ENCODE measurements at places on chromosomes 12 and 14.

- no peak for DNase-seq
Measured at GRCh38 chr14:35277179-35277578, 15.0 kb upstream of the PSMA6 start.

- DNase-seq = no peak
Measured at GRCh38 chr12:47244835-47245234, 165.1 kb upstream of the AMIGO2 start.

DNA sequence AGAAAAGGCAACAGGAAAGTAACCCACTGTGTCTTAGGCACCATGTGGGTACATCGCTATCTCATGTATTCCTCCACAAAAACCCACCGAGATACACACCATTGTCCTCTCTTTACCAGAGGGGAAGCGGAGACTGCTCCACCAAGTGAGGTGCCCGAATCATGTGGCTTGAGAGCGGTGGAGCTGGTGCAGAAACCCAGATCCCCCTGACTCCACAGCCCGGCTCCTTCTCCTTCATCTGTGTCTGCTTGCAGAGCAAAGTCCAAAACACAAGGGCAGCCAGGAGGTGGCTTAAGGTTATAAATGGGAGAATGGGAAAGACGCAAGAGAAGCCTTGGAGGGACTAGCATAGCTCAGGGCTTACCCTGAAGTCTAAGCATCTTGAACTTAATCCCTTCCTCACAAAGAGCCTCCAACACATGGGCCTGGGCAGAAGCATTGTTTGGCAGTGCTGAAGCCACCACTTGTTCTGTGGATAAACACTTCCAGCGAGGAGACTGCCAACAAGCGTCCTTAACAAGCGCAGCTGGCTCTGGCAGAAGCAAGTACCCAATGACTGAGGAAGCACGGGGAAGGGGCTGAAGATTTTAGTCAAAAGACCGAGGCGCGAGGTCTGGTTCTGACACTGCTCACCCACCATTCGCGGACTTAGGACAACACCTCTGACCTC, 83.0 kb downstream of the TTC7B start:
- peak; percentile 37 for DNase-seq

DNA sequence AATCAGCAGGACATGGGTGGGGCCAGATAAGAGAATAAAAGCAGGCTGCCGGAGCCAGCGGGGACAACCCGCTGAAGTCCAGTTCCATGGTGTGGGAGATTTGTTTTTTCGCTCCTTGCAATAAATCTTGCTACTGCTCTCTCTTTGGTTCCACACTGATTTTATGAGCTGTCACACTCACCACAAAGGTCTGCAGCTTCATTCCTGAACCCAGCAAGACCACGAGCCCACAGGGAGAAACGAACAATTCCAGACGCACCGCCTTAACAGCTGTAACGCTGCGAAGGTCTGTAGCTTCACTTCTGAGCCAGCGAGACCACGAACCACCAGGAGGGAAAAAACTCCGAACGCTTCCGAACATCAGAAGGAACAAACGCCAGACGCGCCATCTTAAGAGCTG, 2.8 kb upstream of the CNIH1 start:
- DNase-seq = no peak

DNA sequence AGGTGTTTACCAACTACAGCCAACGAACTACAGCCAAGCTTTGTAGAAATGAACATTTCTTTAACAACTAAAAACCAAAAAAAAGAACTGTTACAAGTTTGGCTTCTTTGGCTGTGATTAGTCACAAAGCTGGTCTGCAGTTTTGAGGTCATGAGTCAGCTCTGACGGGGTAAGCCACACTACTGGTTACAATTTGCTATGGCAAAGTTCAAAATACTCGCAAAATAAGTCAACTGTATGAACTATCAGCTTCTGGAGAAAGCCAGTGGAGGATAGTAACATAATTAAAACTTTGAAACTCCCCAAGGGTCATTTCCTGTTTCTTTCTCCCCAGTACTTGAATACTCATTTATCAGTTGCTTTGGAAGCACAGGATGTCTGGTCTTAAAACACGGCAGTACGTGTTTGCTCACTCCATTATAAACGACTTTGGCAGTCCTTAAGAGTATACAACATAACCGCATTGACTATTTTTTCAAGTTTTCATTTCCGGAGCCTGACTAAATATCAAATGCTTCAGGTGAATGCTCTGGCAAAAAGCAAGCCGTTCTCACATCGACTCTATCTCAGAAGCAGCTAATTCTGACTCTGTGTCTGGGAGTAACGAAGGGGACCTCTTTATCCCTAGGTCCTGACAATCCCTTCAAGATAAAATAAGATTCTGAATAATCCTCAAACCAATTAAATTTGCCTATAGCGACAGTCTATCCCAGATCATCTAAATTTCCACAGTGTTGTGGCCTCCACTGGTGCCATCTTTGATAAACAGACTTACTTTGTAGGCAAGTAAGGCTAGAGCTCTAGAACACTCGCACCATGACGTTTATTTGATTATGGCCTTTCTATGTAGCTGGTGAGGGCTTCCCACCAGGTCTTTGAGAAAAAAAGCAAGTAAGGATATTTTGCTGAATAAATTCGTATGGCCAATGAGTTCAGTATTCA, 10.6 kb downstream of the PHLDA1 start:
- no peak for DNase-seq

GRCh38 chr12:130458341-130458740, 120.7 kb downstream of the PIWIL1 start:
- no peak for DNase-seq

DNA sequence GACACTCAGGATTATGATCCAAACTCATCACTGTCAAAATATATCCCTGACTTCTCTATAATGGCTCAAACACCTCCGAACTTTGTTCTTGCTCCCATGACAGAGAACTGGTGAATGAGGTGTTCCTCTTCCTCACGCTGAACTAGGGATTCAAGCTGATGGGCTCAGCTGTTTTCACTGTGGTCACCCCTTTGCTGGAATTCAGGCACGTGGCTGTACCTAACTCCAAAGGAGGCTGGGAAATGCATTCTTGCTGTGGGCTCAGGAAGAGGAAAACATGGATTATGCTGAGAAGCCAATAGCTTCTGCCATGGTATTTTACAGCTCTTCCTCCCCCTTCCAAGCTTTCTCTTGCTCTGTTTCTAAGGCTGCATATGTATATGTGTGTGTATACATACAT, 43.9 kb downstream of the STXBP6 start:
- DNase-seq = no peak

GRCh38 chr12:89873745-89874144, 165.1 kb upstream of the ATP2B1 start:
- DNase-seq = no peak

GRCh38 chr14:48690349-48690748, 895.8 kb downstream of the RPS29 start:
- no peak for DNase-seq

- DNase-seq = no peak
Measured at GRCh38 chr14:95756751-95757150, 42.8 kb upstream of the TCL1A start.

DNA sequence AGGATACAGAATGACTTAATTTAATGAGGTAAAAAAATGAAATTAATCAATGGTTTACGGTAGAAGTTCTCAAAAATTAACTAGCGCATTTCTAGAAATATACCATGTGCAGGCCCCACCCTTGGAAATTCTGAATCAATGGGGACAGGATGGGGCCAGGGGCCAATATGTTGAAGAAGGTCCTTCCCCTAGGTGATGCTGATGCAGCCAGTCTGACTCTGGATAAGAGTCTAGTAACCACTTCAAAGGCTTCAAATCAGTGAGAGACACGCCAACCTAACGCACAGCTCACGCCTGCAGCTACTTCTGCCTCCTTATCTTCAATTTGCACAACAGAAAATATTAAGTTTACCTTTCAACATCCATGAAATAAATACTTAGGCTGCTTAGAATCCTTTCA, 14.9 kb downstream of the GIT2 start:
- DNase-seq = no peak

DNA sequence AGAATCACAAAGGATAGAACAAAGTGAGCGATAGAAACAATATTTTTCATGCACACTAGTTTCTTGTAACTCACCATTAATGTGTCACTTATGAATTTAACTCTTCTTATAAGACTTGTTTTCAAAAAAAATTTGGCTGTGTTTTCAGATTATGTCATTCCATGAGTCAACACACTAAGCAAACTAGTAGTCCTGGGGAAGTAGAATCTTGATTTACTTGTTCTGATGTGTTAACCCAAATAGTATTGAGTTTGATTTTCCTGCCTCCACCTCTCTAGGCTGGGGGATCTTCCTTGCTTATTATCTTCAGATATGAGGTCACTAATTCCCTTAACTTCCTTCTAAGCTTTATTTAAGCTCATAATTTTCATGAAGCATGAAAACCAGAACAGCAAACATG, 151.0 kb upstream of the SEL1L start:
- DNase-seq = no peak

- no peak for DNase-seq
Measured at GRCh38 chr12:123267991-123268843, 3.4 kb downstream of the CDK2AP1 start.

DNA sequence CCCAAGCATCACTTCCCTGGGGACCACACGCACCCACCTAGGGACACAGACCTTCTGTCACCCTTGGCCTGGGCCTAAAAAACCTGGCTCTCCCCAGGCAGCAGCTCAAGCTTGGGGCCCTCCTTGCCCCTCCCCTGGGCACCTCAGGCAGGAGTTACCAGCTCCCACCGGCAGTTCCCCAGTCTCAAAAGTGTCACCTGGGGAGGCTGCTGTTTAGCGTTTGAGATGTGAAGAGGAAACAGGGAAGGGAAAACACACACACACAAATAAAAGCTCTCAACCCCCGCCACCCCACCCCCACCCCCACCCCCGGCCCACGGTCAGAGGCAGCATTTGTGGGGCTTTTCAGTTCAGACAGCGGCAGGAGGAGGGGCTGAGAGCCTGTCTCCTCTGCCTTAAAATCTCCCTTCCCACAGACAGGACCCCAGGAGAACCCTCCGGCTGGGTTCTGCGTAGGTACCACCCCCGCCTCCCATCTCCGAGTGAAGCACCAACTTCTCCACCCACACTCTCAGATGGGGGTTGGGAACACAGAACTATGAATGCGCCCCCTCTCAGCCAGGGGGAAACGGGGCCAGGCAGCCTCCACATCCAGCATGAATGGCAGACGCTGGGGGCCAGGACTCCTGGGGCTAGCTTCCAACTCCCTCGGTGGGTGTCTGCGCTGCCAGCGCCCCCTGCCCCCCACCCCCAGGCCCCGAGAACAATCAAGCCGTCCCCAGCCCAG, 3.0 kb downstream of the NCOR2 start:
- no peak for DNase-seq

DNA sequence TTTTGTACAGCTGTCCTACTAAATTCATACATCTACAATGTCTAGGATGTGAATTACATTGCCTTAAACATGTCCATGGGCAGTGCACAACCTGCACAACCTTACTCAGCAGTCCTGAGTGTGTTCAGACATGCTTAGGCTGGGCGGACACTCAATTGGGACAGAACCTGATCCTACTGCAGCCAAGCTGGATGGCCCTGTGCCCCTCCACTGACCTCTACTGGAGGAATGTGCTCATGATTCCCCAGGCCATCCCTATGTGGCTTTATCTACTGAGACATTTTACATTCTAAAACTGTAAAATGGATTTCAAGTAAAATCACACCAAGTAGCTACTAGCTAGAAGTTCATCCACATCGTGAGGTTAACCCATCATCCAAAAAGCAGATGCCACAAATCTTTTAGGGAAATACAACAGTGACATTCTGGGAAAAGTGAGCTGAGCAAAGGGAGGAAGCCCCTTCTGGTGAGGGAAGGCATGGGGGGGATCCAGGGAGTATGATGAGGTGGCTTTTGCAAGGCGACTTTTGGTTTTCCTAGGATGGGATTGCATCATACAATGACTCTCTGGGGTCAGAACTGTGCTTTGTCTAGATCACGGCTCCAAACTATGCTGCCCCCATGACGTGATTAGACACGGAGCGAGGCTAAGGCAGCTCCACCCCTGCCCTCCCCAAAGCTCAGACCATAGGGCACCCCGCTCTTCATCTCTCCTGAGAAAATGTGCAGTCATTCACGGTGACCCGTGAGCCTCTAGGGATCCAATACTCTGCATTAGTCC, 911.7 kb upstream of the TMEM132C start:
- DNase-seq = no peak

DNA sequence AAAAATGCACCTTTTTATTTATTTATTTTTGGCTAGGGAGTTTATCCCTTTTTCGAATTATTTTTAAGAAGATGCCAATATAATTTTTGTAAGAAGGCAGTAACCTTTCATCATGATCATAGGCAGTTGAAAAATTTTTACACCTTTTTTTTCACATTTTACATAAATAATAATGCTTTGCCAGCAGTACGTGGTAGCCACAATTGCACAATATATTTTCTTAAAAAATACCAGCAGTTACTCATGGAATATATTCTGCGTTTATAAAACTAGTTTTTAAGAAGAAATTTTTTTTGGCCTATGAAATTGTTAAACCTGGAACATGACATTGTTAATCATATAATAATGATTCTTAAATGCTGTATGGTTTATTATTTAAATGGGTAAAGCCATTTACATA, 14.9 kb upstream of the SNAPC1 start:
- no peak for DNase-seq
